Stimulated activated CD4-positive, alpha-beta T cell treated with anti-CD3 and anti-CD28 coated beads, Interleukin-1b, Interleukin-23, amount 100 ng/mL, for 4 hours (primary cell): ENCODE measurements at places on chromosomes 1 and 21.

DNA sequence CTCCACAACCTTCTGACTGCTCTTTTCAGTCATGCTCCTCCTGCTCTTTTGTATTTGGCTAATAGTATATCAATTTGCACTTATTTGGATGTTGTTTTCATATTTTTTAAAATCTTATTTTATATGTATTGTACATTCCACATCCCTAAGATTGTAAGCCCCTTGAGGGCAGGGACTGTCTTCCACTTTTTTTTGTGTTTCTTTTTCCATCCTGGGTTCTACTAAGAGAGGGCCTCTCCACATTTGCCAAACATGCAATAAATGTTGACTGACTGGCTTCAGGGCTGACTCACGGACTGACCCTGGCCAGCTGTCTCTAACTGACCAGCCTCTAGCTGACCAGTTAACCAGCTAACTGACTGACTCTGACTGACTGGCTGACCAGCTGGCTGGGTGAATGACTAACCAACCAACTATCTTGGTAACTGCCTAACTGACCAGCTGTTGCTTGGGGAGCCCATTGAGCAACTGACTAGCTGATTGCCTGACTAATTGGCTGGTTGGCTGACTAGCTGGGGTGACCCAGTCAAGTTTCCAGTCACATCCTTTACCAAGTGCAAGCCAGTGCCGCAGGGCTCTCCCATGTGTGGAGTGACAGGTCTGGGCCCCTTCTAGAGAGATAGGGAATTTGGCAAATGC is 16.1 kb downstream of the CSF1 start:
- no peak for DNase-seq

GRCh38 chr1:52182874-52183400 is 41.0 kb downstream of the ZFYVE9 start:
- no peak for DNase-seq

DNA sequence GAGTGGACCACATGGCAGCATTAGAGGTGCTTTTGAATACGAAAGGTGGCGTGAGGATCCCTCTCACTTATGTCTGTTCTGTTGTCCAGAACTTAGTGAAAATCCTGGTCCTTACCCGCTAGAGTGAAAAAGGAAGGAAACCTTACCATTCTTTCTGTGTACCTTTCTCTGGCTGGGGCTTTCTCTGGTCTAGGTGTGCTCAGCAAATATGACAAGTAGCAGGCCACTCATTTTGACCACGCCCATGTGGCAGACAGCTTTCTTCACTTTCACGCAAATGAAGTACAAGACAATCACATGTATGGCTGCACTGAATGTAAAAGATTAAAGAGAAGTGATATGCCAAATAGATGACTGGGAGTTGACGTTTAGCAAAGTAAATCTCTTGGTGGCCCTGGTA is 131.9 kb downstream of the FGGY start:
- no peak for DNase-seq

GRCh38 chr1:88936223-88936523 is 44.8 kb upstream of the GTF2B start:
- DNase-seq, result no peak

GRCh38 chr1:201999625-202000238 is 10.7 kb upstream of the ELF3 start:
- no peak for DNase-seq

DNA sequence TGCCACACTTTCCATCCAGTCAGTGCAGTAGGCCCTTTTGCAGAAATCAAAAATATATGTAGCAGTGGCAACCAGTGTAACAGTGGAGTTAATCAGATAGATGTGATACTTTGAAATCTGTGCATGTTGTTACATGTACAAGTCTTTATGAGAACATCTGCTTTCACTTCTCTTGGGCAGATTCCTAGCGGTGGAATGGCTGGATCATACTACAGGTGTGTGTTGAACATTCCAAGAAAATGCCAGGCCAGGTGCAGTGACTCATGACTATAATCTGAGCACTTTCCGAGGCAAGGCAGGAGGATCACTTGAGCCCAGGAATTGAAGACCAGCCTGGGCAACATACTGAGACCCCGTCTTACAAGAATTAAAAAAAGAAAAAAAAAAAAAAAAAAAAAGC is 55.3 kb downstream of the GNB1 start:
- no peak for DNase-seq

GRCh38 chr1:158105352-158106095 is 75.2 kb upstream of the CD1D start:
- no peak for DNase-seq

- no peak for DNase-seq
These were observed 40.6 kb upstream of the GREM2 start for GRCh38 chr1:240652549-240652948.

DNA sequence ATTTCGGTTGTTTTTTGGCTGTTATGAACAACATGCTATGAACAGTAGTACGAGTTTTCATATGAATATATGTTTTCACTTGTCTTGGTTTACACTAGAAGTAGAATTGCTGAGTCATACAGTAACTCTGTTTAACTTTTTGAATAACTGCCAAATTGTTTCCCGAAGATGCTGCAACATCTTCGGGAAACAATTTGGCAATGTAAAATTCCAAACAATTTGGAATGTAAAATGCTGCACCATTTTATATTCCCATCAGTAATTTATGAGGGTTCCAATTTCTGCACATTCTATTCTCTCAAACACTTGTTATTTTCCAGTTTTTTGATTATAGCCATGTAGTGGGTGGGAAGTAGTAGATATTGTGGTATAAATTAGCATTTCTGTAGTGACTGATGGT is 11.6 kb downstream of the PCBP3 start:
- DNase-seq, result no peak

GRCh38 chr21:25836396-25836795 is 101.6 kb downstream of the GABPA start:
- DNase-seq, result no peak

DNA sequence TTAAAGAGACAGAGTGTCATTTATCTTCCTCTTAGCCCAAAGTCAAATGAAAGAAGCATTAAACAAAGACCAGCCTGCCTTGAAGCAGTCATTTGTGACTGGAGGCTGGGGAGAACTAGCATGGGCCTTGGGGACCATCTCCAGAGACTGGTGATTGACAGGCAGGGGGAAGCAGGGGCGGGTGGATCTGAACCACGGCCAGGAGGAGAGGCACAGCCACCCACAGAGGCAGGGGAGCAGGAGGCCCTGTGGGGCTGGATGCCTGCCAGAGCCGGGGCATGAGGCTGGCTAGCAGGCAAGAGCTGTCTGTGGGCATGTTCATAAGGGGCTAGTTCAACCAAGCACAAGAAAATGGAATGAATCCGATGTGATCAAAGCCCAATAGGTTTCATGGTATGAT is 73.9 kb downstream of the PLXNA2 start:
- no peak for DNase-seq

GRCh38 chr21:41475714-41476420 is 32.1 kb downstream of the TMPRSS2 start:
- DNase-seq, result no peak

DNA sequence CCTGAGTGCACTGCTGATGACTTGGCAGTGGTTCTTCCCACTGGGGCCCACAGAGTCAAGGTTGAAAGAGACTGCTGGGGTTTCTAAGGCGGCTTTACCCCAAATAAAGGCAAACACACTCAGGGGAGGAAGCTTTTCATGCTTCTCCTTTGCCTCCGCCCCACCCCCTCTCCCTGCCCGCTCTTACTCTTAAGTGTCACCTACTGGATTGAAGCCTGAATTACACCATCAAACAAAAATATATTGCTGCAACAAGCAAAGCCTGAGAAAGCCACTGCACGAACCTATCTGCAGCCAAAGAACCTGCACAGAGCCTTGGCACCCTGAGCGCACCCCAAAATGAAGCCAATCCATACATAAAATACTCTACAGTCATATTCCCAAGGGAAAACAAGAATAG is 63.1 kb downstream of the PTGFR start:
- no peak for DNase-seq

DNA sequence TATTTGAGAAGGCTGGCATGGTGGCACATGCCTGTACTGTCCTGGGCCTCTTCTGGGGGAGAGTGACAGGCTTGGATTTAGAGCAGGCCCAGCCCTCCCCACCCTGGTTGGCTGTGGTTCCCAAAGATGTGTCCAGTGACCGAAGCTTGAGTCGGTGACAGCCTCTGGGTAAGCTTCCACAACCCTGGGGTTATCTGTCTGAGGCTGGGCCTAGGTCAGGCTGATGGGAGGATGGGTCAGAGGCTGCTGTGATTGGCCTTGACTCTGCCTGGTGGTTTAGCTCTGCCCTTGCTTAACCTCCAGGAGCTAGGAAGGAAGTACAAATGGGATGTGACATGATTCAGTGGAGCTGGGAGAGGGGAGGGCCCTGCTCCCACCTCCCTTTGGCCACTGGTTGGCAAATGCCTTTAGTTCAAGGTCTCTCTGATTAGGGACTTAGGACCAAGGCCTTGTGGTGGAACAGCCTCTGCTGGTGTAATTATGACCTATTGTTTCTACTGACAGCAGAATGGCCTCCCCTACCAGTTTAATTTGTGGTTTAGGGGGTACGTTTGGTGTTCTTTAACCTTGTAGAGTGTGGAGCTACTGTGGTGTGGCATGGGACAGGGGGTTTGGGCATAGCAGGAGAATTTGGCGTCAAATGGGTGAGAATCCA is 16.6 kb downstream of the NUDC start:
- DNase-seq, result no peak

- no peak for DNase-seq
These were observed 7.5 kb downstream of the HES4 start for GRCh38 chr1:992362-992761.

DNA sequence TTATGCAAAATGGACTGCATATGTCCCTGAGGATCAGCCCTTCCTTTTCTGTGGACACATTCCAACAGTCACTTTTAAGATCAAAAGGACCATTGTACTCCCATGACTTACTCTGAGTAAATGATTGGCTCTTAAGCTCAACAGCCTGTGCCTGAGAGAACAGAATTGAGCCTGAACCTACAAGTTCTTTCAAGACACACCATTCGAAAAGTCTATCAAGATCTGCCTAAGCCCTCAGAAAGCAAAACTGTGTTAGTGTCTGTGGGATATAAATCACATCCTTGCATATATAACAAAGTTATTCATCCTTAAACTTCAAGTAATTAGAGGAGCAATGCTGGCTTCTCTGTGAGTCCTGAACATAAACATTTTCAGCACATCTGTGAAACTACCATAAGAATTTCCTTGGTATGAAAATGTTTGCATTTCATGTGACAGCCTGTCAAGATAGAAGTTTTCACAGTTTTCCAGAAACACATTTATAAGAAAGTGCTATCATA is 41.6 kb downstream of the PCNX2 start:
- DNase-seq, result no peak

GRCh38 chr1:31872658-31873636 is 57.1 kb upstream of the SPOCD1 start:
- no peak for DNase-seq

DNA sequence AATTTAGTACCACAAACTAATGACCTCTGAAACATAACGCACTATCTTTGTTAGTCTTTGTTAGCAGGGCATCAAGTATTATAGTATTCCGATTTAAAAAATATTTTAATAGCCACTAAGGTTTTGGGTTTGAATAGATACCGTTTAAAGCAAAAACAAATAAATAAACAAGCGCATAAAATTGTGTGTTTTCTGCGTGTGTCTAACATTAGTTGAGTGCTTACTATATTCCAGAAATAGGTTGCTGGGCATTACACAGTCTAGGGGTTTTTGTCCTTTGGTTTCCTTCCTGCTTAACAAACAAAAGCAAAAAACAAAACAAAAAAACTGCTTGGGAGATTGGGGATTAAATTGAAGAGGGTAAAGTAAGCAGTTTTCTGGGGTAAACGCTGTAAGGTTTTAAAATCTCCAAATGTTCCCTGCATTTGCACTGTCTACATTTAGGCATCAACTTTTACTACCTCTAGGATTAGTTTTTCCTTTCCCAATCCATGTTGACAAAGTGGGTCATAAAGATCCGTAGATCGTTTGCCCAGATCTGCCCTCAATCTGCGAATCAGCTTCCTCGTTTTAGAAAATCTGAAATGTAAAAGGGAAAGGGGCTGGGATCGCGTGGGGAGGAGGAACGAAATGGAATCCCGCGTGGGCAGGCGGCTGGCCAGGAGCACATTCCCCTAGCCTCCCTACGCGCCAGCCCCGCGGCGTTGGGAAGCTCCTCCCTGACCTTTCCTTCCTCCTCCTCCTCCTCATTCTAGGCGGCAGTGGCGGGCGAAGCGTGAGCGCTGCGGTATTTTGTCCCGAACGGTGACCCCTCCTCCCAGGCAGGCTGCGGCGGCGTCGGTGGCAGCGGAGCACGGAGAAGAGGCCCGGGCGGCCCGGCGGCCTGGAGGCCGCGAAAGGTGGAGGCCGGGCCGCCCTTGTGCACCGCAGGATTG is at the start of gene KCTD3:
Gene KCTD3 (plus strand): TSS at position 749 of the 935 bp plus-strand sequence. CDS start 382 bp downstream, outside the sequence.
- DNase-seq, result peak; percentile 3

DNA sequence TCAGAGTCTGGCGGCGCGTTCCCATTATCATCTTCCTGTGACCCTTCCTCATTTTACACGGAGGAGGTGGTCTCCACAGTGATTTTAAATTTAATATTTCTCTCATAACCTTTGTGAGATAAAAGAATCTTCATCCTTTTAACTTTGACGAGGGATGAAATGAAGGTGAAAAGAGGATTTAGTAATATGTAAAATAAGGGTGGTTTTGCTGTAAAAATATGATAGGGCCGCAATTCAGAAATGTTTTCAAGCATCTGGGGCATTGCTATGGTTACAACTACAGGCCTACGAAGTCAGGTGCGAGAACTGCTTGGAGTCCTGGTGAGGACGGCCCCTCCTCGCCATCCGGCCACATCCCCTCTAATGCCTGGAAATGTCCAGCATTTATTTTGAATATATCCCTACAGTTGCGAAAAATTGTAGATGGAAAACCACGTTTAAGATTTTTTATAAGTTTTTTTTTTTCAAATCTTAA is 422 bp upstream of the RSBN1 start:
- no peak for DNase-seq

GRCh38 chr1:231806623-231807495 is 180.3 kb downstream of the DISC1 start:
- DNase-seq, result no peak

GRCh38 chr1:54806931-54807611 is 5.9 kb upstream of the TTC22 start:
- no peak for DNase-seq

- no peak for DNase-seq
These were observed 251.6 kb downstream of the AKT3 start for GRCh38 chr1:243598433-243598832.

DNA sequence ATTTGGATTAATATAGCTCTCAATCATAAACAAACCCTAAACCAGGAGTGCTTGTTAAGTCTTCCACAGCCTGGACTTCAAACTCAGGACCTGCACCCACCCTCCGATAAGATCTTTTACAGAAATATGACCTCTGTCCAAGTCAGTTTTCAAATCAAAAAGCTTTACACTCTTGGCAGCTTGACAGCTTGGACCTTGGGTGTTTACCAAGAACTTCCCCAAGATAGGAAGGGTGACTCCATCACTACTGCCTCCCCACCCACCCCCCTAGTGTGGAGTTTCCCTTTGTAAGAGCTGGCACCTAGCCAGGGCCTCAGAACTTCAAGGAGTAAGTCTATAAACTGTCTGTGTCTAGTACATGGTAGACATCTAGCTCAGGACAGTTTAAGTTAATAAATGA is 9.6 kb downstream of the BCAR3 start:
- no peak for DNase-seq

GRCh38 chr1:68321084-68321685 is 88.9 kb upstream of the WLS start:
- DNase-seq, result no peak
